ENCODE measurements at places on chromosomes 2 and 18.
A peak's percentile ranks its signal among the peaks of the same experiment; 100 is the strongest.

GRCh38 chr2:61854564-61855317, 881 bp upstream of the FAM161A start:
- DNase-seq: peak; percentile 80

DNA sequence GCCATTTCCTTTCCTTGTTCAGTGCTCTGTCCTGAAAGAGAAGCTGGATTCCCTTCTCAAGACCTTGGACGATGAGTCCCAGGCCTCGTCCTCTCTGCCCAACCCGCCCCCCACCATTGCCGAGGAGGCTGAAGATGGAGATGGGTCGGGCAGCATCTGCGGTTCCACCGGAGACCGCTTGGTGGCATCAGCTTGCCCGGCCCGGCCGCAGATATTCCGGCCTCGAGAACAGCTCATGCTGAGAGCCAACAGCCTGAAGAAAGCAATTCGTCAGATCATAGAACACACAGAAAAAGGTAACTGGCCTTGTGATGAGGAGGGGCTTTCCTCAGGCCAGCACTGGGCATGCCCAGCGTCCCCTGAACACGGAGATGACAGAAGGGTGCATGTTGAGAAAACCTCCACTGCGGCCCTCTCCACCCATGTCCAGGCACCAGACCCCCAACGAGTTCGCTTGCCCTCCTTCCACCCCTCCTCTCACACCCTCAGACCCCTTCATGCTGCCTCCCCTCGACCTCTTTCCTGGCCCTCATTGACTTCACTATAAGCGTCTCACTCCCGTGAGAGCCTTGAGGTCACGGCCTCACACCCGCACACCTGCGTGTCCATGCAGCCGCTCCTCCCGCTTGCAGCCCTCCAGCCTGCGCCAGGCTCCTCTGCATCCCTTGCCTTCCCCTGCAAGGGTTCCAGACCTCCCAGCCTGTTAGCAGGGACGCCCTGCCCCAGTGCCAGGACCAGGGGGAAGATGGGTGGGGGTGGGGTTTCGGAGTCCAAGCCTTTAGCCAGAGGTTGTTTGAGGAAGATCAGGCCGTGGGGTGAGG, 95.0 kb downstream of the DGKD start:
- DNase-seq: no peak

DNA sequence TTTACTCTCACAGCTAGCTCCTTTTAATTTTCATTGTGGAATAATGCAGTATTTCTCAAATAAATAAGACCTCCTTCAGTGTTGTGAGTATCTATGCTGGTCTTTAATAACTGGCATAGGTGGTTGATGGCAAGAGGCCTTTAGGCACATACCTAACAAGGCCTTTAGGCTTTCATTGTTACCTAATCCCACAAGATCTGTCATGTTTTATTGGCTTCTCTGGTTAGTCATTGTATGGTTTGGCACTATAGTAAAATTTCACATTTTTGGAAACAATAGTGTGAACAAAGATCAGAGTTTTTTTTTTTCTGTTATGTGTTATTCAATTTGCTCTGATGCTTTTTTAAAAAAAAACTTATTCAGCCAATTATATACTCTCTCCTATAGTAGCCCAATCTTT, 89.8 kb upstream of the NEUROD1 start:
- no peak for DNase-seq

DNA sequence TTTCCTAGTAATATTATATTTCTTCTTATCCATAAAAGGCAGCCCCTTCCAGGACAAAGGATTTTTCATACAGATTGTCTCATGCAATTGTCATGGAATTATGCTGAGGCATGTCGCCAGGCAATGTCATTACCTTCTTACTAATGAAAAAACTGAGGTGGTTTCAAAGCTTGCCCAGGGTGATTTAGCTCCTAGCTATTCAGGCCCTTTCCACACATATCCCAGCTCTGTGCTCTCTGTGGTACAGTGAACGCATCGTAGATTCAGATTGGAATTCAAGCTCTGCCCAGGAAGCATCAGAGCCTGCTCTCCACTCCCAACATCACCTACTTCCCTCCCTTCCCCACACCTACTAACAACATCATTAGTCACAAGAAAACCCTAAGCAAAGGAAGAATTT, 60.1 kb downstream of the ATP8B1 start:
- no peak for DNase-seq

GRCh38 chr2:42813763-42814162, 21.4 kb upstream of the HAAO start:
- no peak for DNase-seq

DNA sequence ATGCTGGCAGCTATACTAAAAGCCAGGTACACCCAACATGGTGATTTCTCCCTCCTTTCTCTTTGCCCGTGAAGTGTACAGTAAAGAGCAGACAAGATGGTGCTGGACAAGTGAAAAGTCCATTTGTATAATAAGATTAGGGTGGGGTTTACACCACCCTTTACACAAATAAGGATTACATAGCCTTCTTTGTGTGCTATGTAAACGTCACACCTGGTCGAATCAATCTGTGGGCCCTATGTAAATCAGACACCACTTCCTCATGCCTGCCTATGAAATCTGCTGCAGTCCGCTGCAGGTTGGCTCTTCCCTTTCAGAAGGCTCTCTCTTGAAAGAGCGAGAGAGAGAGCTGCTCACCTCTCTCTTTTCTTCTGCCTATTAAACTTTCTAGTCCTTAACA, 1054.3 kb upstream of the SLC39A10 start:
- DNase-seq: no peak

- DNase-seq: no peak
Observed at GRCh38 chr18:23945416-23946079, 69.0 kb upstream of the TTC39C start.

GRCh38 chr2:238967031-238967977, 119.4 kb downstream of the TWIST2 start:
- no peak for DNase-seq

GRCh38 chr2:96138179-96139145, at the start of gene ASTL:
Gene ASTL (minus strand): TSS chr2:96138502. CDS start chr2:96138436, 66 bp downstream.
- DNase-seq: no peak

- no peak for DNase-seq
Observed at GRCh38 chr18:58087928-58088690, 44.1 kb downstream of the NEDD4L start.

DNA sequence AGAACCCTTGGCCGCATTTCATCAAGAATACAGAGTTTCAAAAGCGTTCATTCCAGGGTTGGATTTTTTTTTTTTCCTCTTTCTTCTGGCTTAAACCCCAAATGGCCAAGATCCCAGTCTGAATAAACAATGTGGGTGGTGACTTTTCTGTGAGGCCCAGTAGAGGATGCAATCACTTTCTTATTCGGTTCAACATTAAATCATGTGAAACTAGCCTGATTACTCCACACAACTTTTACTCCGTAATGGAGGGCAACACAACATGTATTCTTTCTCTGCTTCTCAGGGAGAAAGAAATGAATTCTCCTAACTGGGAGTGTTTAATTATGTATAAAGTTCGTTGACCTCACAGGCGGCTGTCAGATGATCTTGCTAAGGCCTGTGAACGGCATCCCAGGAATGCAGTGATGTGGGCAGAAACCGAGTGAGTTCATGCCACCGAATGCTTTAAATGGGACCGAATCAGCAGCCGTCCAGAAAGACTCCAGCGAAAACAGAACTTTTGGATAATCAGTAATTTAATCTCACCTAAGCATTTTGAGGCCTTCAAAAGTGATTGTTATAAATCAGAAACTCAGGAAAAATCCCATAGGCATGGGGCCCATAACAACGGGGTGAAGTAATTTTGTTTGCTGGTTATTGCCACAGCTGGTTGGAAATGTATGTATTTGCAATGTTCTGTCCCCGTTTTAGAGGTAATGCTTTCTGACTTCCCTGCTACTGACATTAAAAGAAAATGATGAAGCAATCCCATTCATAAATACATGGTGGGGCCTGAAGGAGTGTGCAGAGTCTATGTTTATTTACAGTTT, 81.5 kb downstream of the BCL2 start:
- no peak for DNase-seq

DNA sequence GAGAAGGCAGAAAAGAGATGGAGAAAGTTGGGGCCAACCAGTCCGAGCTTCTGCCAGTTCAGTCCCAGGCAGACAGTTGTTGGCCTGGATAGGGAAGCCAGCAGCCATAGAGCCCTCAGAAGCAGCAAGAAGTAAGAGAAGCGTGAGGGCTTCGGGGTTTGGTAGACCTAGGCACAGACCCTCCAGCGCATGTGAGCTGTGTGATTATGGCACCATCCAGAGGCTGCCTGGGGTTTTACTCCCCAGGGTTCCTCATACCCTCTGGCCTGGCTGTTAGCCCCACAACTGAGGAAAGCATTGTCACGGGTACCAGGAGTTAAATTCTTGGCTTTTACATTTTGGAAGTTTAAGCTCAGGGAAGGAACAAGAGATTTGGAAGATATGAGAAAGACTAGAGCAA, 93.7 kb upstream of the RAB6C start:
- no peak for DNase-seq

GRCh38 chr2:158668001-158668765, 126.9 kb upstream of the DAPL1 start:
- DNase-seq: no peak

DNA sequence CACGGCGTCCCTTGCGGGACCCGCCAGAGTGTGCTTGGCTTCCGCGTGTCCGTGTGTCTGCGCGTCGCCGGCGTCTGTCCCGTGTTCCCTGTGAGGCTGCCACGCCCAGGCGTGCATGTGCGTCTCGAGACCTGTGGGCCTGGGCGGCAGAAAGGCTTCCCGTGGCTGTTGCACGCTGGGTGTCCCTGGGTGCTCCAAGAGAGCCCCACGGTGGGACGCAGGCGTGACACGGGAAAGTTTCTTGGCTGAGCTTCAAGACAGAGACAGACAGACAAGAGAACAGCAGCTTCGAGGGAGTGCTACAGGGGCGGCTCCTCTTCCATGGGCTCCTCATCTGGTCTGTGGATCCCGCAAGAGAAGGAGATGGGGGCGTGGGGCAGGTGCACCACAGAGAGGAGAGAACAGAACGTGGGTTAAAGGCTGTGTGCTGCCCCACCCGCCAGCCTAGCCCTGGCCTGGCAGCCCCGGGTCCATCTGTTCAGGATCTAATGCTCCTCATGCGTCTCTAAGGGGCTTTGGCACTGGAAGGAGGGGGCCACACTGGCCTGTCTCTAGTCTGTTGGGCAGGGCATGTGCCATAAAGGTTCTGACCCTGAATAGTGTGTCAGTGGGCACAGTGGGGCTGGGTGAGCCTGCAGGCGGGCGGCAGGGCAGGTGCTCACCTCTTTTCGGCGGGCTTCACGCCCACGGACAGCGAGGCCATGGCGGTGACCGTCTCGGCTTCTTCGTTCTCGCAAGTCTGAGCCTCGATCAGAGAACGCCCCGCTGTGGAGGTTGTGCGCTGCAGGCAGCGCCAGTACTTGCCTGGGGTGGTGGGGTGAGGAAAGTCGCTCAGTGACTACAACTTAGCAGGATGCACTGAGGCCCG, 205.1 kb downstream of the TWIST2 start:
- no peak for DNase-seq

GRCh38 chr2:108570416-108570815, 36.1 kb downstream of the LIMS1 start:
- no peak for DNase-seq
